ENCODE measurements at places on chromosomes 5 and 9.
A peak's percentile ranks its signal among the peaks of the same experiment; 100 is the strongest.

- no peak for DNase-seq
Observed at GRCh38 chr9:30846651-30847050, 1537.8 kb upstream of the ACO1 start.

- no peak for DNase-seq
Observed at GRCh38 chr5:137465930-137466329, 33.2 kb downstream of the SPOCK1 start.

GRCh38 chr5:56414066-56414465 is 180.9 kb upstream of the ANKRD55 start:
- DNase-seq = no peak

GRCh38 chr9:96117398-96118080 is 184.4 kb downstream of the HSD17B3 start:
- DNase-seq = no peak

GRCh38 chr9:130149654-130150286 is 22.4 kb upstream of the NCS1 start:
- DNase-seq = no peak

GRCh38 chr5:138354926-138355378 is 2.5 kb downstream of the KDM3B start:
- DNase-seq = peak; percentile 83
